ENCODE measurements at places on chromosomes 7 and 10. TPM values are rescaled to one million over a fixed set of nuclear protein-coding genes. Genes with fewer than 3 reads are reported as not detected.

The LRRC17 gene
- 0.61 TPM for polyA plus RNA-seq

The DPP6 gene
- polyA plus RNA-seq: 0.80 TPM

DNA sequence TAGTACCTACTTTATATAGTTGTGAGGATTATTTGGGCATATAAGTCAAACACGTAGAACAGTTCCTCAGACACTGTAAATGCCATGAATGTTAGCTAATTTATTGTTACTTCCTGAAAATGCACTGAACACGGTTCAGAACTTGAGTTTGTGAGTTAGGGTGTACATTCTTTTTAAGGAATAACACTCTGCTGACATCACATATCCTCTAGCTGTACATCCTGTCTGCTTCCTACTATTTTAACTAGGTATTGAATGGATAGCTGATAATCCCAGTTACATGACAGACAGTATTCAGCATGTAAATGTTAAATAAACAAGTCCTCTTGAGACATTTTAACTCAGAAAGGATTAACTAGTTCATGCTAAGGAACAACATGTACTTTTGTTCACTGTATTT lies 16.0 kb downstream of the SAMD8 start:
- no peak overlapping the region for H3K4me3 ChIP-seq
- H3K27me3 ChIP-seq: no peaks in the 10 kb centered on the region
- H3K27ac ChIP-seq: no peak overlapping the region
- DNase-seq: no peak
- H3K4me1 ChIP-seq: peaks cover 7% of the 10 kb centered on the region

The EPO gene
- not detected for polyA plus RNA-seq

- H3K27ac ChIP-seq: no peak overlapping the region
- H3K4me3 ChIP-seq: no peak overlapping the region
- H3K36me3 ChIP-seq: no peaks in the 10 kb centered on the region
- no peak for DNase-seq
- H3K27me3 ChIP-seq: no peaks in the 10 kb centered on the region
- no peaks in the 10 kb centered on the region for H3K4me1 ChIP-seq
Observed at GRCh38 chr10:13983035-13983434, 347.7 kb downstream of the FRMD4A start.

DNA sequence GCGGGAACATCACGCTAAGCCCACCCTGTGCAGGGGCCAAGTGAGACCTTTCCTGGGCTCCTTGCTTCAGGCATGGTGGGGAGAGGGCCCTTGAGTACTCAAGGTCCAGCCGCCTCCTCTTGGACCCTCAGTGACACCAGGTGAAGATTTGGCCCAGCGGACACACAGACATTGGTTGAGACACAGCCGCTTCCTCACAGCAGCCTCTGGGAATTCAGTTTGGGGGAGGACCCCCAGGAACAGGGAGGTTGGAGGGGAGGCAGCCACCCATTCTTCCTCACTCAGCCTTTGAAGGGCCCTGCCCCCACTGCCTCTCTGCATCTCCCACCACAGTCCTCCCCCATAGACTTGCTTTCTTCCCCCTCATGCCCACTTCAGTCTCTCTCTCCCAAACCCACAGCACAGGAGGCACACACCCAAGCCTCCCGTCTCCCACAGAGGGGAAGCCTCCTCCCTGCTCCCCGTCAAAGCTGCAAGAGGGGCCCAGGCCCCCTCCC lies 31.9 kb downstream of the ANXA8 start:
- no peaks in the 10 kb centered on the region for H3K4me1 ChIP-seq
- no peak overlapping the region for H3K4me3 ChIP-seq
- H3K27me3 ChIP-seq: no peaks in the 10 kb centered on the region
- H3K27ac ChIP-seq: no peak overlapping the region
- DNase-seq: no peak

Measured in small intestine (tissue), 16 donors.